ENCODE measurements at places on chromosomes 1 and 21. TPM values are rescaled to one million over a fixed set of nuclear protein-coding genes. Genes with fewer than 3 reads are reported as not detected.

- peak; percentile 40 for DNase-seq
These were observed 60.8 kb upstream of the PGD start for GRCh38 chr1:10338047-10338446.

DNA sequence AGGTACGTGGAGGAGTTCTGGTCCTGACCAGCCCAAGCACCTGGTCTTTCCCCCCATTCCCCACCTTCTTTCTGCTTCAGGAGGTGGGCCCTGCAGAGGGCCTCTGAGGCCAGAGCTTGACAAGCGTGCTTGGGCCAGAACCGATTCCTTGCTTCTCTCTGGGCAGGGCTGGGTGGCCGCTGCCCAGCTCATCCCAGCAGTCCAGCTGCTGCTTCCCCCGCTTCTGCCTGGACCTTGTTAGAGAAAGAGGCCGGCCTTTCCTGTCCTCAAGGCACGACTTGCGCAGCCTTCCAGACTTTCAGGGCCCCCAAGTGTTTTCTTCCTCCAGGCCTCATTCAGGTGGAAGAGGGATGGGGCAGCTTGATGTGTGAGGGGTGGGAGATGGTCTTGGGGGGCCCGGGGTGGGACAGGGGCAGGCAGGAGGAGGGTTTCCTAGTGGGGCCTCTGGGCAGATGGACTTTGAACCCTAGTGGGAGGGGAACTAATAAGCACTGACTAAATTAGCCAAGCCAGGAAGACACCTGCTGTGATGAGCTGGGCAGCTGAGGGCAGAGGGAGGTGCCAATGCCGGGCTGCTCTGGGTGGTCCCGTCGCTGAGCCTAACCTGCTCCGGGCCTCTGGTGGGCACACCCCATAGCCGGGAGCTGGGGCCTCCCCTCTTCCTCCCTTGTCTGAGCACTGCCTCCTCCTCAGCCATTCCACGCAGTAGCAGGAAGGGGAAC, 36.5 kb downstream of the ARHGEF10L start:
- no peak for DNase-seq

- no peak for DNase-seq
These were observed 57.5 kb downstream of the KCNT2 start for GRCh38 chr1:196550731-196551130.

The FCGR3A gene
- 19.9 TPM for total RNA-seq

GRCh38 chr1:169024800-169025271, 81.7 kb upstream of the ATP1B1 start:
- no peak for DNase-seq

GRCh38 chr1:48000883-48001282, 3.7 kb upstream of the TRABD2B start:
- no peak for DNase-seq

The CITED4 gene
- 45.4 TPM for total RNA-seq

- no peak for DNase-seq
These were observed 15.1 kb upstream of the TAS1R2 start for GRCh38 chr1:18874600-18874999.

The VWA5B1 gene
- total RNA-seq = not detected

- no peak for DNase-seq
These were observed 10.4 kb downstream of the PGLYRP4 start for GRCh38 chr1:153337980-153338853.

DNA sequence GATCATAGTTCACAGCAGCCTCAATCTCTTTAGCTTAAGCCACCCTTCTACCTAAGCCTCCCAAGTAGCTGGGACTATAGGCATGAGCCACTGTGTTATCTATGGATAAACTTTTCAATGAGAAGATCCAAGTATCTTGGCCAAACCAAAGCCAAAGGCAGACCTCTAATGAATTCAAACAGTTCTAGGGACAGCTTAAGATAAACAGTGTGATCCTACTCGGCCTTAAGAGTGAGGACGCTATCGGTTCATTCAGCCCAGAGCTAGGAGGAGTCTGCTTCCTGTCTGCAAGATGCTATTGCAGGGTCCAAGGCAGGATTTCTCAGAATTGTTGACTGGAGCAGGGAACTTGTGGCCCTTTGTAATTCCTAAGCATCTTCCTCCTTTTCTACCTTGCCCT, 368.7 kb downstream of the ST6GALNAC3 start:
- no peak for DNase-seq

DNA sequence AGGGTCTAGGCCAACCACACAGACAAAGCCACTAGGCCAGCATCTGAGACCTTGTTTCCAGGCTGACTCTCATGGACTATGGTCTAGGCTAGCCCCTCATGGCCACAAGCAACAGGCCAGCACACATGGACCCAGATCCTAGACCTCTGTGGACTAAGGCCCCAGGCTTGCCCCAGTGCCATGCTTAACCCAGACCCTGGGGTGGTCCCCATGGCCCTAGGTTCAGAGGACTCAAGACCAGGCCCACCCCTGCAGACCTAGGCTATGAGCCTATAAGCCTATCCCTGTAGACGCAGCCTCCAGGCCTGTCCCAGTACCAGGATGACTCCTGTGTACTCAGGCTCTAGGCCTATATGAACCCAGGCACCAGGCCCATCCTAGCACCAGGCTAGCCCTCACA, 1.9 kb upstream of the OR14A2 start:
- DNase-seq = no peak

GRCh38 chr1:12436817-12437599, 181.0 kb downstream of the DHRS3 start:
- no peak for DNase-seq

The RAB7B gene
- total RNA-seq = 1.6 TPM

The NLRP3 gene
- total RNA-seq = 0.64 TPM

- DNase-seq = no peak
These were observed 215.1 kb downstream of the ST6GALNAC3 start for GRCh38 chr1:76289692-76290091.

DNA sequence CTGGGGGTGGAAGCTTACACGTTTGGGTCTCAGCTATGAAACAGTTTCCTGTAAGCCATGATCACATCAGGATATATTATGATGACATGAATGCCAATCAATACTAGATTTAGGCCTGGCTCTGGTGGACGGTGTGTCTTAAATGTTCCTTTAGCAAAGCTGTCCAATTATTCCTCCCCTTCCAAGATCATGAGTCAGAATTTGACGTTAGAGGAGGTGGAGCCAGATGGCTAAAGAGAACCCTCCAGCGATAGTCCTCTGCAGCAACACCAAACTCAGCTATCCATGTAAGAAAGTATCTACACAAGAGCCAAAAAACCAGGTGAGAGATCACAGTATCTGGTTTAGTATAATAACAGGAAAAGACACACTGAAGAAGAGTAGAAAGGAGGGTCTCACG, 47.8 kb downstream of the PACC1 start:
- DNase-seq = no peak

DNA sequence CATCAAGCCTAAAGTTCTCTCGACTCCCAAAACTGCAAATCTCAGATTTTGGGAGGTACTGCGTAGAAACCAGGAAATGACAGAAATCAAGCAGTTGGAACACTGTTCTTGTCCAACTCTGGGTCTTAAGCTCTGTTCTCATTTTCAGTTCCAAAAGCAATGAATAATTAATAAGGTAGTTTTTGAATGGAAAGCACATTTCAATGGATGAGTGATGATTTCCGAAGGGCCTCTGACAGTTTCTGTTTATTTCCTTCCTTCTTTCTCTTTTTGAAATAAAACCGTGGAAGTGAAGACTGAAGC, 20.9 kb upstream of the TARBP1 start:
- no peak for DNase-seq

DNA sequence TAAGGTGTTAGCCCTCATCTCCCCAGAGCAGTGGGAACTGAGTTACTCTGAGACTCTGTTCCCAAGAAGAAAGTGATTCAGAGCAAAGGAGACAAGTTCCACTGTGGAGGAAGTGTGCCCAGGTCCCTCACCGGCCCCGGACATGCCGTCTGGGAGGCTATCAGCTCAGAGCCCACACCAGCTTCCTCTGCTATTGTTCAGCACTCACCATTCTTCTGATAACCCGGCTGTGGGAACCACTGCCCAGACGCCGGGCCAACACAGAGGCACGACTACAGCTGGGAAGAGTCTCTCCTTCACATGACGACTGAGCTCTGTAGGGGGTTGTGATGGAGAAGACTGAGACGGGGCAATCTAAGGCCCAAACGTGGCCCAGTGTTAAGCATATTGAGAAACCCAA, 34.2 kb upstream of the GJA5 start:
- DNase-seq = peak; percentile 49

DNA sequence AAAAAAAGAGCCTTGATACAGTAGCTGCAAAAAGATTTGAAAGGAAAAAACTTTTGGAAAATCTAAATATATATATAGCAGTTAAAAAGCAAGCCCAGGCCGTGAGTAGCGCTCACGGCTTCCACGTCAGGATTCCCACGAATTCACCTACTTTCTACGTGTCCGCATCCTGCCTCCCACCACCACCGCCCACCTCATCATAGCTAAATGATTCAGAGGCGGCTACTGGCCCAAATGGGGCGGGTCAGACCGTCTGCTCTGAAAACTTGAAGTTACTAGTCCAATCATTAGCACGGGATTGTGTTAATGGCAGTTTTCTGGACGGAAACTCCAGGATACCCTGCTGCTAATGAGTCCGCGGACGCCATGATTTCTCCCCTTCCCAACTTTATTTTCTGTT, 1.3 kb upstream of the CCSAP start:
- DNase-seq = no peak

The PODN gene
- total RNA-seq = 19.4 TPM

The CDC7 gene
- 1.2 TPM for total RNA-seq

DNA sequence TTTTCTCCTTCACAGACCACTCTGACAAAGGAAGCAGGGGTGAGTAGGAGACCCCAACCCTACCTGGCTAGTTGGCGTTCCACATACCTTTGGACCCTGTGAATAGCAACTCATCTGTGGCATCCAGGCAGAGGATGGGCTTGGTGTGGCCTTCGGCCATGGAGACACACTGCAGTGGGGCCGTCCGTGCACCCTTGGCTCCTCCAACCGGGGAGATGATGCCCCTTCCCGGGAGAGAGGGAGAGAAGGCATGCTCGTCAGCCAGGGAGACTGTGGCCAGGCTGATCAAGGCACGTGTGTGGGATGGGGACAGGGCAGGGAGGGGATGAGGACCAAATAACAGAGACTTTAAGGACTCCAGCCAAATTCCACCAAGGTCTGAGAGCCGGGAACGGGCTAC, 42.6 kb downstream of the KIF21B start:
- DNase-seq = no peak

DNA sequence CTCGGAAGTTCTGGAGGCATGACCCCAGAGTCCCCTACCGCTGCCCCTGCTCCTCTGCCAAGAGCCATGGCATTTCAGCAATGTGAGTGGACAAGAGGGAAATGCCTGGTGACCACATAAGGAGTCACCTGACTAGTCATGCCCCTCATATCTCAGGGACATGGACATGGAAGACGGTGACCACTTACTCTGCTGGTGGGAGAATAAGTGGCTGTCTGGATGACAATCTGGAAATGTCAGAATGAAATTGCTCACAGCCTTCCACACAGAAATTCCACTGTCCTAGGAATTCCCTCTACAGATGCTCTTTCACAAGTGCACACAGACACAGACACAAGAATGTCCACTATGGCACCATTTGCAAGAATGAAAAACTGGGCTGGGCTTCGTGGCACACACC, 24.3 kb upstream of the PLEKHG5 start:
- no peak for DNase-seq

GRCh38 chr1:234188454-234188792, 184.8 kb upstream of the COA6 start:
- no peak for DNase-seq

The FAM3B gene
- not detected for total RNA-seq

The C1orf105 gene
- total RNA-seq = 21.9 TPM

The CYP4A11 gene
- total RNA-seq = not detected

GRCh38 chr1:152034654-152035538, 1.9 kb downstream of the S100A11 start:
- DNase-seq = peak; percentile 40

DNA sequence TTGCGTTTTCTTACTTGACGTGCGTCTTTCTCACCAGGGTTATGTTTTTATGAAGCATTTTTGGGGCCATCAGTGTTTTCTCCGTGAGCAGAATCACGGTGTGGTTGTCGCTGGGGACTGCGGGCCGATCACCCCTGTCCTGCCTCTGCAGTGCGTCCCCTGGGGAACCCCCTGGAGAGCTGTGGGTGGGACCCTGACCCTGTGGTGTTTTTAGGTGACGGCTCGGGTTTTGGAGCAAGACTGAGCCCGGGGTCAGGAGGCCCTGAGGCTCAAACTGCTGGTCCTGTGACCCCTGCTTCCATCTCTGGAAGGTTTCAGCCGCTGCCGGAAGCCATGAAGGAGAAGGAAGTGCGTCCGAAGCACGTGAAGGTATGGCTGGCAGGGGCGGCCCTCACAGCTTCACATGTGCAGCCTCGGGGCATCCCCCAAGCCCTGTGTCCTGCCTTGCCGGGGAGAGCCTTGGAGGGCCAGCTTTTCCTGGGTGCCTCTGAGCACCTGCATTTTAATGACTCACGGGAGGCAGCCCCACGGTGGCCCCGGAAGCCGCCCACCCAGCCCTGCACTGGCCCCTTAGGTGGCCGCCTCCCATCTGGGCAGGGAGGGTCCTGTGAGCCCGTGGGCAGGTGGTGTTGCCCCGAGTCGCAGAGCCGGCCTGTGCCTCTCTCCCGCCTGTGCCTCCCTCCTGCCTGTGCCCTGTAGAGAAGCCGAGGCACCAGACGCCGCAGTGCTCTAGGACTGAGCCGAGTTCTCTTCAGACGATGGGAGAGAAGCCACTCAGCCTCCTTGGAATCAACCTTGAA, 36.7 kb upstream of the DIP2A start:
- peak; percentile 28 for DNase-seq

GRCh38 chr1:58857680-58858673, 74.1 kb upstream of the JUN start:
- DNase-seq = no peak

DNA sequence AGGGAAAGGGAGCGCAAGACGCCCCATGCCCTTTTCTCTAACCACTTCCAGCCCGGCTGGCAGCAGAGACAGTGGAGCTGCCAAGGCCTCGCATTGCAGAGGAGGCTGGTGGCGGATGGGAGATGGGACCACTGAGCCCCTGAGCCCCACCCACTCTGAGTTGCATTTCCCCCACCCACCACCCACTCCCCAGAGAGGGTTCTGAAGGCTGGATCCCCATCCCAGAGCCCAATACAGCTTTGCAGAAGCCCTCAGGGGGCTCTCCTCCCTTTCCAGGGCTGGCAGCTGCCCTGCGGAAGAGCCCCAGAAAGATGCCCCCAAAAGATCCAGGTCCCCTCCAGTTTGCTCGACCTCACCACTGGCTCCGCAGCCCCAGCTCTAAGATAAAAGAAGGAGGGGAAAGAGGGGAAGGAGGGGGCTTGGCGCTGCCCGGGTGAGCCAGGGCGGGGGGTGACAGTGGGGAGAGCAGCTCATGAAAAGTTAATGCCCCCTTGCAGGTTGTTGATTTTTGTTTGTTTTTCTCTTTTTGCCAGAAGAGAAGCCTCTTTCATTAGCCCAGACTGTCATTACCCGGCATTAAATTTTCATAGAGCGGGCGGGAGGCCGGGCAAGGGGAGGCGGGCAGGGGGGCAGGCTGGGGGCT, 38.4 kb upstream of the CASZ1 start:
- no peak for DNase-seq

The ORC1 gene
- total RNA-seq = 0.32 TPM

DNA sequence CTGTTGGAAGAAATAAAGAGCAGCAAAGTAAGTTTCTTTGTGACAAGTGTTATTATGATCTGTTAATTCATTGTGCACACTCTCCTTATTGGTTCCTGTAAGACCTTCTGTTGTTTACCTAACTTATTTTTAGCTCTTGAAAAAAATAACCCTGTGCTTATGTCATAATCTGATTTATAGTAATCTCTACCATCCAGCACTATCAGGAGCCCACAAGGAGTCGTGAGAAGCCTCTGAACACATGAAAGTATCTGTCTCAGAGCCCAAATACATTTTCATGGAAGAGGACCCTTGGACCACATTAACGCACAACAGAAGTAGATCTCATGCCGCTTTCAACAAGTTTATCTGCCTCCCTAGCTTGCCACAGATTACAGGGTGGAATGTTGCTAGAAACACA, 45.8 kb downstream of the CENPF start:
- no peak for DNase-seq

All from left ventricle myocardium superior (tissue), 1 donor.